ENCODE measurements at places on chromosomes 7 and 10. TPM values are rescaled to one million over a fixed set of nuclear protein-coding genes. Genes with fewer than 3 reads are reported as not detected.

LBX1 gene
- total RNA-seq, result not detected

CHPF2 gene
- total RNA-seq, result 42.7 TPM

- DNase-seq, result peak; percentile 25
Observed at GRCh38 chr7:28957751-28958234, 337 bp downstream of the TRIL start.

- DNase-seq, result no peak
Observed at GRCh38 chr7:121020249-121020988, 31.9 kb downstream of the CPED1 start.

- DNase-seq, result no peak
Observed at GRCh38 chr7:157682946-157683746, 346.3 kb downstream of the DNAJB6 start.

GRCh38 chr7:29463504-29464158 is 100.0 kb upstream of the PRR15 start:
- peak; percentile 67 for DNase-seq
